ENCODE measurements at places on chromosomes 6 and 20.

GRCh38 chr20:11716239-11716944 lies 201.3 kb upstream of the BTBD3 start:
- DNase-seq: peak; percentile 93

- DNase-seq: peak; percentile 34
Measured at GRCh38 chr20:58117944-58118343, 110.5 kb downstream of the ANKRD60 start.

- no peak for DNase-seq
Measured at GRCh38 chr20:31894980-31895675, 24.7 kb downstream of the TTLL9 start.

GRCh38 chr6:20778459-20778858 lies 244.2 kb downstream of the CDKAL1 start:
- DNase-seq: no peak

- no peak for DNase-seq
Measured at GRCh38 chr6:12075067-12075563, 63.0 kb downstream of the HIVEP1 start.

DNA sequence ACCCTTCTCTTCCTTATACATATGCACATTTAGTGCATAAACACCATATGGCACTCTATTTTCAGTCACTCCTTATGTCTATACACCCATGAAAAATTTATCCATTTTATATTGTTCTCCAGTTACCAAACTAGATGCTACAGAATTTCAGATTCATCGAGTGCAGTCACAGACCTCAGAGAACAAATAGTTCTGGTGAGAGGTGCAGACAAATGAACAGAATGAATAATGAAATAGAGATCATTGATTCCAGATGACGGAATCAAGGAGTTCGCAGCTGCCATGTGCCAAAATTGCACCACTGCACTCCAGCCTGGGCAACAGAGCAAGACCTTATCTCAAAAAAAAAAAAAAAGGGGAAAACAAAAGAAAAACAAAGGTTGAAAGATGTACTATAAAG lies 214.8 kb upstream of the CEP162 start:
- DNase-seq: peak; percentile 37

DNA sequence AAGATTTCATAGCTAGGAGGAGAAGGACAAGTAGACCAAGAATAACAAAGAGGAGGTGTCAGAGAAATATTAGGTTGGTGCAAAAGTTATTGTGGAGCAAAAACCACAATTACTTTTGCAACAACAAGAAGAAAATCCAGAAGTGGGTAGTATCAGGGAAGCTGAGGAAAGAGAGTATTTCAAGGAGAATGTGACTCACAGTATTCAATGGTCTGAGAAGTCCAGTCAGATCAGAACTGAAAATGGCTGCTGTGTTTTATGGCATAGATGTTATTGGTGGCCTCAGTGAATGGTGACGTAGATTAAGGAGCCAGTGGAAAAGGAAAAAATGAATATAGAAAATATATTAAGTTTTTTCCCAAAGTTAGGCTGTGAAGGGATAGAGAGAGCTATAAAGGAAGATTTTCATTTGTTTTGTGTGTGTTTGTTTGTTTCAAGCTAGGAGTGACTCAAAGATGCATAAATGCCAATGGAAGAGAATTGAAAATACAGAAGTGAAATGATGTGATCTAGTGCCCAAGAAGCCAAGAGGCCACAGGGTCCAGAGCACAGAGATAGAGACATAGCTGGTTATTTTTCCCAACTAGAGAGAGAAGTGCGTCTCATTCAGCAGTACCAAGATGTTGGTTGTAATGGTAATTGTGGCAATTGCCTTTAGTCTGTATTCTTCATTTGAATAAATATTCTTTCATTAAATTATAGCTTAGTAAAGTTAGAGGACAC lies 112.8 kb downstream of the ADTRP start:
- no peak for DNase-seq

GRCh38 chr6:85764844-85765243 lies 122.2 kb upstream of the SYNCRIP start:
- peak; percentile 5 for DNase-seq

GRCh38 chr20:24089576-24089975 lies 101.0 kb upstream of the GGTLC1 start:
- DNase-seq: no peak

GRCh38 chr6:30113003-30113759 lies at the start of gene TRIM31:
Gene TRIM31 (minus strand): TSS chr6:30113090. CDS start chr6:30112805, 285 bp downstream.
- DNase-seq: no peak

- DNase-seq: no peak
Measured at GRCh38 chr20:49680484-49680883, 33.2 kb downstream of the B4GALT5 start.

DNA sequence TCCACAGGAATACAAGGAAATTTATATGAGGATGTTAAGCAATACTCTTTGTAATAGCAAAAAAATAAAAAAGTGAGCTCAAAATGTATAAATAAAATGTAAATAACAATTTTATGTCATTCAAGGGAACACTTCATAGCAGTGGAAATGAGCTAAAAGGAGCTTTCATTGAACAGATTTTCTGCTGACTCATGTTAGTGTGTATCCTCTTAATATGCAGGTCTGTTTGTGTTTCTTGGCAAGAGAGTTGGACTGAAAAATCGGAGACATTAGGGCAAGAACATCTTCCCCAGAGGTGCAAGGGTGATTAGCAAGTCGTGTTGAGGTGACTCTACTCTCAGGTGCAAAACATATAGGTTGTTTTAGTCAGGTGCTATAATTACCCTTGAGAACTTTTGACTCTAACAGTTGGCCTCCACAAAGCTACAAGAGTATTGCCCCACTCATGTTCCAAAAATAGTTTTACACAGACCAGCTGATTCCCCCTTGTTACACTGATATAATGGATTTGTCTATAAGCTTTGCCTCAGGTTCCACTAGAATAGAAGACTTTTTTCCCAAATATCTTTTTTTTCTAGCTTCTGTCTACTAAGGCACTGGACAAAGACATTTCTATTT lies 702.9 kb downstream of the TENT5A start:
- DNase-seq: peak; percentile 15

- no peak for DNase-seq
Measured at GRCh38 chr6:135054226-135054568, 425 bp downstream of the HBS1L start.

- DNase-seq: peak; percentile 41
Measured at GRCh38 chr6:30463651-30464618, 25.4 kb upstream of the HLA-E start.

DNA sequence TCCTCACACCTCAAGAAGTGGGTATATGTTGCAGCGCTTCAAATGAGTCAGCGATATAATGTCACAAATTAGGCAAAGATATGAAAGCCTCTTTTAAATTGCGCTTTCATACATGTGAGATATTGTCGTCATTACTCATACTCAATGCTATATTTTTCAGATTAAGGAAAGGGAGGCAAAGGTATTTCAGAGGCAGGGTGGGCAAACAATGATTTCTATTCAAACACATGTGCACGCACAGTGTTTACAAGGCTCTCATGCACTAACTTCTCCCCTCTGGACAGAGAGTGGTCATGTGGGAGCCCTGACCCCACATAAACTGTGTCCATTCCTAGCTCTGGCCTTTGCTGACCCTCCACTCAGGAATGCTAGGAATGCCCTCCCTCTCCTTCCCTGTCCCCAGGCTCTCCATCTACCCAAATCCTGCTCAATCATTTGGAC lies 112.1 kb upstream of the TMEM170B start:
- DNase-seq: peak; percentile 33

- DNase-seq: no peak
Measured at GRCh38 chr6:72636786-72637185, 14.9 kb downstream of the KCNQ5 start.

- peak; percentile 87 for DNase-seq
Measured at GRCh38 chr6:14068133-14068532, 49.4 kb upstream of the CD83 start.

GRCh38 chr6:104949206-104949605 lies 7.7 kb upstream of the LIN28B start:
- DNase-seq: no peak

GRCh38 chr6:100257793-100258395 lies 206.8 kb downstream of the SIM1 start:
- DNase-seq: peak; percentile 77

DNA sequence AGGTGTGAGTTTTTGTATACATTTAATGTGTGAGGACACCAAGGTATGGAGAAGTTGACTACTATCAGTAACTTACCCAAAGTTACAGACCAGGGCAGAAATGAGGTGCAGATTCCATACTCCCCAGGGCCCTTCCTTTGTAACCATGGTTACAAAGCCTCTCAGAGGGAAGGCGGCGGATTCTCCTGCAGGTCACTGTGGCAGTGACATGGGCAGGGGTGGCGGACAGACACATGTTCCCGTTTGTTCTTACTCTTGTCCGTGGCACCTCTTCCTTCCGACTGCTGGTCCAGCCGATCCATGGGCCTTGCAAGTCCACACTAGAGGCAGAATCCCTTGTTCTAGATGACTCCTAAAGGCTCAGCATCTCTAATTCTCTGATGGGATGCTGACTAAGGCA lies 43.0 kb downstream of the PDYN start:
- DNase-seq: no peak

- DNase-seq: peak; percentile 16
Measured at GRCh38 chr6:9404351-9405146, 969.2 kb upstream of the SLC35B3 start.

GRCh38 chr6:151054306-151054705 lies 185.5 kb upstream of the AKAP12 start:
- DNase-seq: peak; percentile 63

- peak; percentile 62 for DNase-seq
Measured at GRCh38 chr6:149060985-149061760, 256.3 kb upstream of the TAB2 start.

GRCh38 chr6:16333580-16333979 lies 95.2 kb downstream of the GMPR start:
- DNase-seq: peak; percentile 62

- DNase-seq: no peak
Measured at GRCh38 chr6:18276610-18277236, 12.4 kb upstream of the DEK start.

GRCh38 chr6:62286470-62286843 lies 432 bp upstream of the KHDRBS2 start:
- no peak for DNase-seq

DNA sequence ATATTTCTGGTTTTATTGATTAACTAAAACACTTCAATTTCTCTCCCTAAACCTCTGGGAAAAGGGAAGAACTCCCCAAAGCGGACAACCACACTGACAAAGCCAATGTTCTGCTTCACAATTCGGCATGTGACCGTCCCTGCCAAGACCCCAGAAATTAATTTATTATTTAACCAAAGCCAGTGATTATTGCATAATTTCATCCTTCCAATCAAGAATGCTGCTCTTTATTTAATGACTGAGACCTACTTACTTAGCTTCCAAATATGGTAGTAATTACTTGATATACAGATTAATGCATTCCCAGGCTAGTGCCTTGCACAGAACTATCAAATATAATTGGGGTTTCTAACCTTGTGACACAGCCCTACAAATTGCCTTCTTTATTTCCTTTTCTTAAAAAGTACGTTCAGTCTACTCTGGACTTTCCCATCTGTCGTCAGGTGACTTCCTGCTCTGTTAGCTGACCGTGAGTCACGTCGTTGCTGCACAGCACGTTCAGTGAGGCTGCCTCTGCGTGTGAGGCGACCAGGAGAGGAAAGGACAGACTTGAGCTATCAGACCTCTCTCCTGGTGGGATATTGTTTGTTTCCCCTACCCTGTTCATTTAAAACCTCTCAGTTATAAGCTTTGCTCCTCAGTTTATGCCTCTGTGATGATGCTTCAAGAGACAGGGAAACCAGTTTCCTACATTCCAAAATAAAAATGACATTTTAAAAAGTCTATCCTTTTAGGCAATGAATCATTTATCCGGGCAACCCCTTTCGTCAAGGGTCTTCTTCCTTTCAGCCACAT lies 55.7 kb upstream of the TNFAIP3 start:
- DNase-seq: peak; percentile 83

GRCh38 chr6:166308769-166309589 lies 787 bp upstream of the PRR18 start:
- DNase-seq: no peak

DNA sequence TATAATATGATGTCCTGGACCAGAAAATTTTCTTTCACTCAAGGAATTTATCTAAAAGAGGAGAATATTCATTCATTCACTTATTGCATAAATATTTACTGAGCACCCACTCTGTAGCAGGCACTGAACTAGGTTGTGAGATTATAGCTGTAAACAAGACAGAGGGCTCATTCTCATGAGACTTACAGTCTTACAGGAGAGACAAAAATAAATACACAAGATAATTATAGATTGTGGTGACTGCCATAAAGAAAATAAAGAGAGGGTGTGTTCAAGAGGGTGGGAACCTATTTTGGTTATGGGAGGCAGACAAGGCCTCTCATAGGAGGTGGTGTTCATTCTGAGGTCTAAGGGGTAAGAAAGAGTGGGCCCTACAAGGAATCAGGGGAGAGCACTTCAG lies 109.9 kb upstream of the SUPT3H start:
- DNase-seq: no peak

DNA sequence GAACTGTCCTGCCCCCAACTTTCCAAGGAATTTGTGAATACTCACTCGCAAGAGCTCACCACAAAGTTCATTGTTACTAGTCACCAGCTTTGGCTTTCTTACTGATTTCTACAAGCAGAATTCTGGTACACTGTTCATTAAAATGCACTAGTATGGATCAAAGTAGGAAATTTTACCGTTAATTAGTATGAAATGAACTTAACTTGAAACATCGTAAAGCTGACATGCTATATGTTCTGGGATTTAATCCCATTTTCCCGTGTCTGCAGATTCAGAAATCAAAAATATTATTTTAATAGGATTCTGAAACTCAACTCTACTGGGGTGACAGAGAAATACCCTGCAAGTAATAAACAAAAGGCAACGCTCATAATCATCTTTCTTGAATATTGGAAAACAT lies 399.3 kb downstream of the DOK5 start:
- DNase-seq: no peak

DNA sequence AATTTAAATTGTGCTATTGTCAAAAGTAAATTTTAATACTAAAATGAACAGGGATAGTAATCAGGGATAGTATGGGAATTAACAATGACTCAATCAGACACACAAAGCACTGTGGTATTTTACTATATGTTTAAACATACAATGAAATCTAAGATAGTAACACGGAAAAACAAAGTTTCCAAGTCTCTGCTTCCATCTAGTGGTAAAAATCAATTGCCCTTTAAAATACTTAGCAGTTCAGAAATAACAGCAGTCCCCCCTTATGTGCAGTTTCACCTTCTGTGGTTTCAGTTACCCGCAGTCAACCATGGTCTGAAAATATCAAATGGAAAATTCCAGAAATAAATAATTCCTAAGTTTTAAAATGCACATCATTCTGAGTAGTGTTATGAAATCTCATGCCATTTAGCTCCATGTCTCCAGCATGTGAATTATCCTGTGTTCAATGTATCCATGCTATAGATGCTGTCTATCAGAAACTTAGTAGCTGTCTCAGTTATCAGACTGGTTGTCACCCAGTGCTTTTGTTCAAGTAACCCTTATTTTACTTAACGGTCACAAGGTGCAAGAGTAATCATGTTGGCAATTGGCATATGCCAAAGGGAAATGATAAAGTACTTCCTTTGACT lies 58.5 kb downstream of the AHI1 start:
- DNase-seq: peak; percentile 55

GRCh38 chr20:16556301-16556700 lies 16.9 kb downstream of the KIF16B start:
- peak; percentile 63 for DNase-seq

GRCh38 chr20:32888636-32889035 lies 29.9 kb downstream of the EFCAB8 start:
- no peak for DNase-seq

Data from fibroblast of skin of right biceps (primary cell).